Stimulated activated CD4-positive, alpha-beta T cell treated with anti-CD3 and anti-CD28 coated beads, TNF-alpha, amount 100 ng/mL, for 24 hours (primary cell): ENCODE measurements at places on chromosomes 5 and 9.
A peak's percentile ranks its signal among the peaks of the same experiment; 100 is the strongest.

DNA sequence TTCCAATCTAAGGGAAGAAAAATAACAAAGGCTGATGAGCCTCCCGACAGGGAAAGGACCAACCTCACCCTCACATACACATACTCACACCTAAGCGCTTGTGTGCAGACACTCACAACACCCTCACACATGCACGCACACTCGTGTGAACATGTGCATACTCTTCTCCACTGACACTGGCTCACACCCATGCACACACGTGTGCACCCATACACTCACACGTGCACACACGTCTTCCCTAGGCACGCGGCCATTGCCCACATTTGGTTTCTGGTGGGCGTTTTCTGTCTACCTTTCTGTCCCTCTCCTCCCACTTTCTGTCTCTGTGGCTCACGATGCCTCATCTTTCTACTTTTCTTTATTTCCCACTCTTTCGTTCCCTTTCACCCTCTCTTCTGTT is 169.7 kb upstream of the MVB12B start:
- DNase-seq = no peak

GRCh38 chr5:38806775-38807258 is 39.0 kb upstream of the OSMR start:
- no peak for DNase-seq

GRCh38 chr5:150989695-150990094 is 30.7 kb upstream of the GPX3 start:
- peak; percentile 14 for DNase-seq

DNA sequence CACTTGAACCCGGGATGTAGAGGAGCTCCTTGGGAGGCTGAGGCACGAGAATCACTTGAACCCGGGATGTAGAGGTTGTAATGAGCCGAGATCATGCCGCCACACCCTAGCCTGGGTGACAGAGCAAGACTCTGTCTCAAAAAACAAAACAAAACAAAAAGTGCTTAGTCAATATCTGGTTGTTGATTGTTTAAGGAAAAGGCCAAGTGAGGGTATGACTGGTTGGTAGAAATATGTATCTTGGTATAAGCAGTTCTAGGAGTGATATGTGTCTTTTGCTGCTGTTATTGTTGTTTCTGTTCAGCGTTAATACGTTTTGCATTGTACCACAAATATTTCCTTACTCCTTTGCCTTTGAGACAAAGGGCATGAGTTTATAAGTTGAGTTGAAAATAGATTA is 210.7 kb upstream of the DMRT1 start:
- no peak for DNase-seq
